Vagina (tissue), 2 donors: ENCODE measurements at places on chromosomes 2 and 18. TPM values are rescaled to one million over a fixed set of nuclear protein-coding genes. Genes with fewer than 3 reads are reported as not detected.

DNA sequence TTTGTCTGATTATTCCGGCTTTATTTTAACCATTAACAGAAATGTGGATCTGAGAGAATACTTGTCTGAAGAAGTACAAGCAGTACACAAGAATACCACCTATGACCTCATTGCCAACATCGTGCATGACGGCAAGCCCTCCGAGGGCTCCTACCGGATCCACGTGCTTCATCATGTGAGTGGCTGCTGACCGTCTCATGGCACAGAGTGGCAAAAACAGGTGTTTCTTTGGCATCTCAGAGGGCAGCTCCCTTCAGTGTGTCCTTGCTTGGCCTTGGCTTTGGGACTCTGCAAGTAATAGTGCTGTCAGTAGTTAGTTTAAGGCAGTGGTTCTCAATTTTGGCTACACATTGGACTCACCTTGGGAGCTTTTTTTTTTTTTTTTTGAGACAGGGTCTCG, 23.1 kb downstream of the SFTPB start:
- peaks cover 99% of the 10 kb centered on the region for H3K36me3 ChIP-seq
- no peaks in the 10 kb centered on the region for H3K27me3 ChIP-seq
- no peak overlapping the region for H3K4me3 ChIP-seq

GRCh38 chr18:10040287-10041011, 126.6 kb downstream of the VAPA start:
- no peaks in the 10 kb centered on the region for H3K36me3 ChIP-seq
- no peaks in the 10 kb centered on the region for H3K27me3 ChIP-seq
- no peak for DNase-seq
- H3K4me3 ChIP-seq = no peak overlapping the region
- peak overlapping the region; percentile 80 for H3K27ac ChIP-seq

Gene CTLA4
- 7.9 TPM for total RNA-seq

GRCh38 chr2:63023444-63023843, 27.2 kb upstream of the OTX1 start:
- no peak overlapping the region for H3K27ac ChIP-seq
- no peaks in the 10 kb centered on the region for H3K27me3 ChIP-seq
- no peak overlapping the region for H3K4me3 ChIP-seq
- no peak for DNase-seq
- no peaks in the 10 kb centered on the region for H3K4me1 ChIP-seq

DNA sequence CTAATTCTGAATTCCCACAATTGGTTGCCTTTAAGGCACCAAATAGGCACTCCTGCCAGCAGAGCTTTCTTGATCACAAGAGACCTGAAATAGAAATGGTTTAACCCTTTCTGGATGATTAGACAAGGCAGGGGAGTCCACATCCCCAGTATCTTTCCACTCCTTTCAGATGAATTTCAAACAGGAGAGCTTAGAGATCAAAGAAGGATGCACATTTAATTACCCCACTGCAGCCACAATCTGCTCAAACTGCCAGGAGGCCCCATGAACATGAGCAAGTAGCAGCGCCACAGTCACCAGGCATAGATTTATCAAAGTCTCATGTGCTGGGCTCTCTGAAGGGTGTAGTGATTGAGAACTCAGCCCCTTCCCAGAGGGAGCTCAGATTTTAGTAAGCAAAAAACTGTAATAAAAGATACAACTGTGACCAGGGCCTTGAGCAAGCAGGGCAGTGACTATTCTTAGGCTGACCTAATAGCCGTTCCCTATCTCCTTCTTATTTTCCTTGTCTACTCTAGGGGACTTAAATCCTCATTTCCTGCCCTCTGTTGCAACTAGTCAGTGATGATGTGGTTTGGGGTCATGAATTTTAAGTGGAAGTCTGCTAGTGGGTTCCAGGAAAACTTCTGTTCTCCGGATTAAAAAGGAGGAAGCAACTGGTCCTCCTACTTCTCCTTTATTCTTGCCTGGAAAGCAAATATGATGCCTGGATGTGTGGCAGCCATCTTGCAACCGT, 53.7 kb downstream of the SLC4A3 start:
- no peaks in the 10 kb centered on the region for H3K36me3 ChIP-seq
- no peak overlapping the region for H3K4me3 ChIP-seq
- no peaks in the 10 kb centered on the region for H3K4me1 ChIP-seq

Gene DSC2
- 108 TPM for total RNA-seq

Gene EIF2AK3
- 19.6 TPM for total RNA-seq

Gene UGT1A3
- not detected for total RNA-seq

DNA sequence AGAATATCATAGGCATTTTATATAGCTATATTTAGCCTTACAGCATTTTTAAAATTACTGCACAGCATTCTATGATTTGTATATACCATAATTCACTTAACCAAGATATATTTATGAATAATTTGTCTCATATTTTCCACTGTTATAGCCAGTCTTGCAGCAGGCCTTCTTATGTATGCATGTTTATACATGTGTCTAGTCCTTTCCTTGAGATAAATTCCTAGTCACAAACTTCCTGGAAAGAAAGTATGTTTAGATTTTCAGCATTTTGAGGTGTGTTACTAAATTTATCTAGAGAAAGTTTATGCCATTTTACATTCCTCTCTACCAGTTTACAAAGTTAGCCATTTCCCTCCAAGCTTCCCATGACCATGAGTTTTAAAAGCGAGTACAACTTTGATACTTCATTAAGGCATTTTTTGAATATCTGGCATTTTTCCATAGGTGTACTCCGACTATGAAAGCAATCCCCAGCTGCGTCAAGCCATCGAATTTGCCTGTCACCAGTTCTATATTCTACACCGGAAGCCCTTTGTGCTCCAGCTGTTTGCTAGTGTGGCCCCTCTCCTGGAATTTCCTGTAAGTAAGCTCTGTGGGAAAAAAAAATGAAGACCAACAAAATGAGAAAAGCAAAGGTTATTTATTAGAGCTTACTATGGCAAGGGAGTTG, 59.4 kb upstream of the RPE start:
- no peak overlapping the region for H3K27ac ChIP-seq
- no peaks in the 10 kb centered on the region for H3K36me3 ChIP-seq
- H3K27me3 ChIP-seq = no peaks in the 10 kb centered on the region
- H3K4me1 ChIP-seq = no peaks in the 10 kb centered on the region
- no peak overlapping the region for H3K4me3 ChIP-seq
- DNase-seq = no peak
